Cortex of kidney (tissue), 1 donor: ENCODE measurements at places on chromosomes 16 and 17.

DNA sequence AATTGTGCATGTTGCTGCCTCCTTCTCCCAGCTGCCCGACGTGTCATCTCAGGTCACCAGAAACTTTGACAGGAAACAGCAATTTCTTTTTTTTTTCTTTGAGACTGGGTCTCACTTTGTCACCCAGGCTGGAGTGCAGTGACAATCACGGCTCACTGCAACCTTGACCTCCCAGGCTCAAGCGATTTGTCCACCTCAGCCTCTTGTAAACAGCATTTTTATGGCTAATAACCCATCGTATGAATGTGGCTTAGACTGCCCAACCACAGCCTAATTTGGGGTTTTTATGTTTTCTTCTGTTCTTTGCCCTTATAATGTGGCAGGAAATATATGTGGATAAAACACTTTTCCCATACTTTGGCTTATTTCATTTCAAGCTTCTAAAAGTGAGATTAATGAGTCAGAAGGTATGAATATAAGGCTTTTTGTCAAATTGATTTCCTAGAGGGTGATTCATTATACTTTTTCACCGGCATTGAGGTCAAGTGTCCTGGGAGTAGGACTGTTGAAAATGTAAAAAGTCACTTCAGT, 31.0 kb upstream of the SLC5A10 start:
- no peak for DNase-seq

DNA sequence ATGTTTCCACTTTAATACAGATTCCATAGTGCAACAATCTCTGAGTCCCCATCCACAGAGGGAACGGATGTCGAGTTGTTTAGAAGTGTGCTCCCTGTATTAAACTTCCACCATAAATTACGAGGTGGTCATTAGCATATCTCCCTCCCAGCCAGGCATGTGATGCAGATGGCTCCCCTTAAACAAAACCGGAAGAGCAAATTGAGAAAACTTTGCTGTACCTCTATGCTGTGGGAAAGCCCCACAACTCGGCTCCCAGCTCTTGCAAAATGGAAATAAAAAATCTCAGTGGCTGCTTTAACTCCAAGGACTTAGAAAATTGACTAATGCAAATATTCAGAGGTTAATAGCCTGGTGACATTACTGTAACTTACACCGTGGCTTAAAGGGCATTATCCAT, 290.9 kb downstream of the MAF start:
- DNase-seq = no peak

GRCh38 chr16:47375423-47375822, 85.4 kb downstream of the ITFG1 start:
- no peak for DNase-seq

- DNase-seq = no peak
These were observed 44.7 kb upstream of the HS3ST3A1 start for GRCh38 chr17:13646411-13646810.

- DNase-seq = no peak
These were observed 7.9 kb downstream of the ENGASE start for GRCh38 chr17:79082311-79083190.

DNA sequence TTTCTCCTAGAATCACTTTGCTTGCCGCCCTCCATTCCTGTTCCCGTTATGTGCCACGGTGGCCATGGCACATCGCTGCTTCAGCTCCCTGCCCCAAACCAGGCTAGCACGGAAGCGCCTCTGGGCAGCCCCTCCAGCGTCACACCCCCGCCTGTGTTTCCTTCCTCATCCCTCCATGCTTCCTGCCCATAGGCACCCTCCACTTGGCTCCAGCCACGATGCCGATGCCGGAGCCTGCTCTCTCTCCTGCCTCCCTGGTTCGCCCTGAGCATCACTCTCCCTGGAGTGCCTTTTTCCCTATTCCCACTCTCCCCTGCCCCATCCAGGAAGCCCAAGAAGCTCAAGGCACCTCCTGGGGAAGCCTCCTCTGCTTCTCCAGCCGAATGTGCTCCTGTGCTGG, 3.2 kb upstream of the ARHGAP23 start:
- no peak for DNase-seq

DNA sequence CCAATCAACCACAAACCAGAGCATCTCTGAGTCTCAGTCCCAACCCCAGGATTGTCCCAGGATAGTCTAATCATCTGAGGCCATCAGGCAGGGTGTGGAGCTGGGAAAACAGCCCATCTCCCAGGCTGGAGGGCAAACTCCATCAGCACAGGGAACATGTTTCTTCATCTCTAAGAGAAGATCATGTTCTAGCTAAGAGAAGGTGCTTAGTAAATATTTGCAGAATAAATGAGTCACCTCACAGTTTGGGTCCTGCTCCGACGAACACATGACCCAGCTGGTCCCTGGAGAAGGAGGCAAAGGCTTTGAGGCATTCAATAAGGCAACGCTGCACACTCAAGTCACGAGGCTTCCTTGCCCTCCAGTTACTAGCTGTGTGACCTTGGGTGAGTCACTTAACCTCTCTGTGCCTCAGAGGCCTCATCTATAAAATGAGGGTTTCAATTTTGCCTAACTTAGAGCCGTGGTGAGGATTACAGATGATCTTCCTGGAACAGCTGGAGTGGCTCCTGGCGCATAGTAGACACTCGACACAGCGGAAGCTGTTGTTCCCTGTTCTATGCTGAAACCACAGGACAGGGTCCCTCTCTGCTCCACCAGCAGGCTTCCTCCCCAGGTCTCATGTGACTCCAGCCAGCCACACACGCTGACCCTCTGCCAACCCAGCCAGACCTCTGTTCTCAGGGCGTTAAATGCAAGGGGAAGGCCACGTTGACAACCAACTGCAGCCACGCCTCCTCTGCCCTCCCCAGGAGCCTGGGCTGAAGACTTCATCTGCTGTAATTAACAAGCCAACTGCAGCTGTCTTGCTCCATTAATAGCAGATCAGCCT, 10.3 kb upstream of the RPL38 start:
- no peak for DNase-seq

DNA sequence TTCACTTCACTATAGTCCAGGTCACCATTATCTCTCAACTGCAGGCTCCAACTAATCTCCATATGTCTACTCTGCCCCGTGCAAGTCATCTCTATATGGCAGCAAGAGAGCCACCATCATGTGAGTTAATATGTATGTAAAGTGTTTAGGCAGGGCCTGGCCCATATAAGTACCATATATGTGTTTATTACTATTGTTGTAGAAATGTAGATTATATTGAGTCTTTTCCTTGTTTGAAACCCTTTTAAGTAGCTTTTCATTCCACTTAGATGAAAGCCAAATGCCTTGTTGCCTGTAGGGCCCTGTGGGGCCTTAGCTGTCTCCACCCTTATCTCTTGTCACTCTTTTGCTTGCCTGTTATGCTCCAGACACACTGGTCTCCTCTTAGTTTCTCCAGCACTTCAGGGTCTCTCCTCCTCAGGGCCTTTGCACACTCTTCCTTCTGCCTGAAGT, 164.0 kb downstream of the PHKB start:
- DNase-seq = no peak

DNA sequence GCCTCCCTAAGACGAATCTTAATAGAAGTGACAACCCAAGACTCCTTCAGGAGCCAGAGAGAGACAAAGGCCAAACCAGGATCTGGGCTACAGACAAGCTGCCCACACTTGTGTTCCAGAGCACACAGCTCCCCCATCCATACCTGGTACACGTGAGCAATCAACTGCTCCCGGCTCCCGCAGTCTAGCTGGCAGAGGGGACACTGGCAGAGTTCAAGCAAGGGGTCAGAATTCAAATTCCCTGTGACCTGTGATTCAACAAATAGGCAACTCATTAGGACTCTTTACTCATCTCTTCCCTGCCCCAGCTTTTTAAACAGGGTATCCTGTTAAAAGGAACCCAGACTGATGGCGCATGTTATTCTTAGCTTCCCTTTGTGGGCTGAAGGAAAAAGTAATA, 18.2 kb downstream of the ATXN1L start:
- DNase-seq = no peak

DNA sequence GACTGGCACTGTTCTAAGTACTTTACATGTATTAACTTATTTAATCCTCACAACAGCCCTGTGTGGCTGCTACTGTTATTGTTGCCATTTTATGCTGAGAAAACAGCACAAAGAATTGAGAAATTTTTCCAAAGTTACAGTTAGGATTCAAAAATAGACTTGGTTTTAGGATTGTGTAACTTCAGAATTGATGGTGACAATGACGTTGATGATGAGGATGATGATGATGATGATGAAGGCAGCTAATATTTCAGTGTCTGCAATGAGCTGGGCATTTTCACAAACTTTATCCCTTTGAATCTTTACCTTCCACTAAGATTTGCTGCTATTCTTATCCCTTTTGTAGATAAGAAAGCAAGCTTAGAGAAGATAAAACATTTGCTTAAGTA, 22.1 kb downstream of the PRKCB start:
- DNase-seq = no peak

GRCh38 chr17:73650140-73650539, 5.9 kb upstream of the SDK2 start:
- no peak for DNase-seq

GRCh38 chr16:67068212-67068753, 39.3 kb downstream of the CBFB start:
- no peak for DNase-seq

DNA sequence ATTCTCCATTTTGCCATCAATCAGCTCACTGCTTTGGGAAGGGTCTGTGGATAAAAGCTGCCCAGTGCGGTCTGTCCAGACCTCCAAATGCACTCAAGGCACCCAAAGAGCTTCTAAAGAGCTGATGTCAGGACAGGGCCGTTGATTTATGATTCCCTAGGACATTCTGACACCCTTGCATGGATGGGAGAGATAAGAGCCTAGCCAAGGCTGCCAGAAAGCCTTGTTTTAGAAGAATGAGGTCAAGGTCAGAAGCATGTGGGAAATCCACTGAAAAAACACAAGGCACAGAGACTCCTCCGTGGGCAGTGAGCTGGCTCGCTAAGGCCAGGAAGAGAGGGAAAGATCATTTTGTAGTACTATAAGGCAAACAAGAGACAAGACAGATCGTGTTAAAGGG, 214.0 kb downstream of the CDH11 start:
- DNase-seq = no peak

DNA sequence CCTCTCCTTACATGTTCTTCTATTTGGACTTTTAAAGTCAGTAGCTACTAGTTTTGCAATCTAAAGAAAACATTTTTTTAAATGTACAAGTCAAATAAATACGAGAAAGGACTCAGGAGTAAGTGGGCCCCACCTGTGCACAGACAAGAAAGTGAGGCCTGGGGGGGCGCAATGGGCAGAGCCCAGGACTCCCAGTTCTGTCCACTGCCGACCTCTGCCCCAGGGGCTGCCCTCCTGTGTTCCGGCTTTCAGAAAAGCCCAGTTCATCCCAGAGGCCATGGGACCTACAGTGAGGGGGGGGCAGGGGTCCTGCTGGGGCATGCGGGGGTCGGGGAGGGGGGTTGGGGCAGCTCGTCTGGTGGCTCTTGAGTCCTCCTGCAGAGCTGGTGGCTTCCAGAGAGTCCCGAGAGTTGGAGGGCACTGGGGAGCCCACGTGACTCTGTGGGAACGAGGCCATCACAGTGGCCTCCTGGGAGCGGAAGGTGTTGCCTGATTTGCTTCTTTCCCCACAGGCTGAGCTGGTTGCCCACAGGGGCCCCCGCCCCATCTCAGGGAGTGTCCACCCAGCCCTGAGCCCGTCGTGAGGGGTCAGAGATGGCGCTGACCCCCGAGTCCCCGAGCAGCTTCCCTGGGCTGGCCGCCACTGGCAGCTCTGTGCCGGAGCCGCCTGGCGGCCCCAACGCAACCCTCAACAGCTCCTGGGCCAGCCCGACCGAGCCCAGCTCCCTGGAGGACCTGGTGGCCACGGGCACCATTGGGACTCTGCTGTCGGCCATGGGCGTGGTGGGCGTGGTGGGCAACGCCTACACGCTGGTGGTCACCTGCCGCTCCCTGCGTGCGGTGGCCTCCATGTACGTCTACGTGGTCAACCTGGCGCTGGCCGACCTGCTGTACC, 2.4 kb downstream of the UTS2R start:
- DNase-seq = no peak

GRCh38 chr17:6716736-6717135, 3.6 kb upstream of the SLC13A5 start:
- no peak for DNase-seq

DNA sequence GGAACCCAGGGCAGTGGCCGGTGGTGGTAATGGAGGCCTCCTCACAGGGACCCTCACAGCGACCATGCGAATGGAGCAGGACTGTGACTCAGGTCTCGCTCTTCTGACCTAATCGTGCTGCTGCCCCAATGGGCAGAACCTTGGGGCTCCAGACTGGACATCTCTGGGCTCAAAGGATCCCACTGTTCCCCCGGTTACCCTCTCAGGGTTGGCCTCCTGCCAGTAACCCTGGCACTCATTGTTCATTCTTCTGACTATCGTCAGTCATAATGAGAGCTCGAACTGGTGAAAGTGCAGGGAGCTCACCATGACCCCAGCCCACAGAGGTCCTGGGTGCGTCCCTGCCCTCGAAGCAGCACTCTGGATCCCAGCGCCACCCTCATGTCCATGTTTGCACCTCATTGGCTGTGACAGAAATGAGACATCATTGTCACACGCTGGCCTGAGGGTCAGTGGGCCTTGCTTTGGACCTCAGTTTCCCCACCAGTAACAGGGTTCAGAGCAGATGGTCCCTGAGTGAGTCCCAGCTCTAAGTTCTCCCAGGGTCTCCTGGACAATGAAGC, 4.0 kb upstream of the NPRL3 start:
- no peak for DNase-seq

- no peak for DNase-seq
These were observed 1.3 kb downstream of the HBQ1 start for GRCh38 chr16:181565-182021.

- no peak for DNase-seq
These were observed 86.4 kb downstream of the FOXL1 start for GRCh38 chr16:86664522-86665318.

DNA sequence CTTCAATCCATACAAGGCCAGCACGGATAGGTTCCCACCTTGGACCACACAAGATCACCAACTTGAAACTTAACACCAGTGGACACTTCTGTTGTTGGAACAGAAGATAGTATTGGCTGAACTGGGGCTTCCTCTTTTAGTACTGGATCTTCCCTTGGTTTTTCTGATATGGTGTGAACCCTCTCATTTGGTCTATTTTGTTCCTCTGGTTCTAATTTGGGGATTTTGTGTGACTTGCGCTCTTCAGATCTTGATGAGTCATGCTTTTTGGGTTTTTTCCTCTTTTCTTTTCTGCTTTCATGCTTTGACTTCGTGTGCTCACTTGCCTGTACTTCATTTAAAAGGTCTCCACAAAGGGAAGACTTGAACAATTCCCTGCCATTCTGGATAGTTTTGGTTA, 39.0 kb downstream of the SOST start:
- DNase-seq = no peak

DNA sequence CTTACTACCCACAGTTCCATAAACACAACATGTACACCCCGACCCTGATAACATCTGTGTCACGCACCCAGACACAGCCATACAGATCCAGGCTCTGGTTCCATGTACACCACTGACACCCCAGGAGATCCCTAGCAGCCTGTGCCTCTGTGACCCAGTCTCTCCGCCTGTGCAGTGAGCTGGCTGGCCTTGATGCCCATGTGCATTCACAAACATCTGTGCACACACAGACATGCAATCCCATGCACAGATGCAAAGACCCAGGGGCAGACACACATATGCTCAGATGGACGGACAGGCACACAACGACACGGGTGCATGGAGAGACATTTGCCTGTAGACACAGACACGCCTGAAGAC, 4.1 kb downstream of the CCDC102A start:
- DNase-seq = no peak
